ENCODE measurements at places on chromosomes 11 and 22. TPM values are rescaled to one million over a fixed set of nuclear protein-coding genes. Genes with fewer than 3 reads are reported as not detected.

GRCh38 chr11:74288161-74288560 lies 23.3 kb downstream of the P4HA3 start:
- peak; percentile 61 for DNase-seq

DNA sequence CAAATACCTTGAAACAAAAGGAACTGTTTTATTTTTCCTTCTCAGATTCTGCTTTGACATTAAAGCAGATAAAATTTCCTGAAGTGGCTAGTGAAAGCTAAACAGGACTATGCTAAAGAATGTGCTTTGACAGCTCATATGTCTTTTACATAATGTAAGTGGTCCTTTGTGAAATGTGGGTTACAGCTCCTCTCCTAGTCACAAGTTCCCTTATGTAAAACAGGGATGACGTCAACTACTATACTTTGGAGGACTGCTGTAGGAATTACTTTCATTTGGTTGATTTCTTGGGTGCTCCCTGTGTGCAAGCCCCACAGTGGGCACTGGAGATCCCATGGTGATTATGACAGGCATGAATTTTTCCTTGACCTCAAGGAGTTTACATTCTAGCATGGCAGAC lies 216.6 kb upstream of the NARS2 start:
- DNase-seq, result no peak

DNA sequence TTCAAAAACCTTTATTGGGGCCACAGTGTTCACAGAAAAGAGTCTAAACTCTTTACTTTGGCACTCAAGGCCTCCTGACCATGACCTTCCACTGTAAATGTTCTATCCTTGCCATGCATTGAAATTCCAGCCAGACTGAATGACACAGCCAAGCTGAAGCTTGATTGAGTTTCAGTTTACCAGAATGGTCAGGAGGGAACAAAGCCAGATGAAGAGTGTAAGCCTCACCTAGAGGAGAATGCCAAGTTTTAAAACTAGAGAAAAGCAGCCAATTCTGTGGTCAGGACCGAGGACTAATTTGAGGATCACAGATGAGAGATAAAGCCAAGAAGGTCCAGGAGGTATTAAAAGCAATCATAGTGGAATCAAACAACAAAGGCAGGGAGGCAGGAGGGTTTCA lies 215.3 kb downstream of the KCNA4 start:
- DNase-seq, result no peak

DNA sequence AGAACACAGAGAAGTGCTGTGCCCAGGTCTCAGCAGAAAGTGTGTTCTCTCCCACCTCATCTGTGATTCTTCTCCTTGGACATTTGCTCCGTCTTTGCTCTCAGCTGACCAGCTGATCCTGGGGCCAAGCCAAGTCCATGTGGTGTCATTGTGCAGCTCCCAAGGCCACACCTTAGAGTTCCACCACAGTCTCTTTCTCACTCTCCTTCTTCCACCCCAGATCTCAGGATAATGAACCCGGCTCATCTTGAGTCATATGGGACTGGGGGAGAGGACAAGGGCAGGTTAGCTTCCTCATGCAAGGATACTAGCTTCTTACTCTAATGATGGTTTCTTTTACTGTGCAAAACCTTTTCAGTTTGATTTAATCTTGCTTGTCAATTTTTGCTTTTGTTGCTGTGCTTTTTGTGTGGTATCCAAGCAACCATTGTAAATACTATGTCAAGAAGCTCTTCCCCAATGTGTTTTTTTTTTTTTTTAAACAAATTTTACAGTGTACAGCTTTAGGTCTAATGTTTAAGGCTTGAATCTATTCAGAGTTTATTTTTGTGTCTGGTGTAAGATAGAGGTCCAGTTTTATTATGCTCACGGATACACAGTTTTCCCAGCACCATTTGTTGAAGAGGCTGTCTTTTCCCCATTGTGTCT lies 75.0 kb upstream of the OR4B1 start:
- no peak for DNase-seq

DNA sequence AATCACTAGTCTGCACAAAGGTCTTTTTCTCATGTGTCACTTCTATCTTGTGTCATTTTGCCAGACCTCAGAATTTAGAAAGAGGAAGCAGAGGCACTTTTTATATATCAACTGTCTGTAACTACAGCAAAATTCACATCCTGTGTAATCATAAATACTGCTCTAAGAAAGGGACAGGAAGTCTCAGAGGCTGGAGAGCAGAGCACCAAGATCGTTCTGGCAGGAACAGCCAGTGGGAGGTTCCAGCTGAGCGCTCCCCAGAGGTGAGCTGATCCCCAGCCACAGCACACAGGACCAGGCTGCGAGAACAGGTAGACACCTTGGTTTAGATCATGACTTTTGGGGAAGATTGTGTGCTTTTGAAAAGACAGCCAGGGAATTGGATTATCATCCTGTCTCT lies at the start of gene MS4A7:
TSS of gene MS4A7 (plus strand) at position 179 of the 400 bp plus-strand sequence. CDS start 4,610 bp downstream, outside the sequence.
- no peak for DNase-seq

- DNase-seq, result no peak
These were observed 789 bp upstream of the FAM111A start for GRCh38 chr11:59141673-59142460.

DNA sequence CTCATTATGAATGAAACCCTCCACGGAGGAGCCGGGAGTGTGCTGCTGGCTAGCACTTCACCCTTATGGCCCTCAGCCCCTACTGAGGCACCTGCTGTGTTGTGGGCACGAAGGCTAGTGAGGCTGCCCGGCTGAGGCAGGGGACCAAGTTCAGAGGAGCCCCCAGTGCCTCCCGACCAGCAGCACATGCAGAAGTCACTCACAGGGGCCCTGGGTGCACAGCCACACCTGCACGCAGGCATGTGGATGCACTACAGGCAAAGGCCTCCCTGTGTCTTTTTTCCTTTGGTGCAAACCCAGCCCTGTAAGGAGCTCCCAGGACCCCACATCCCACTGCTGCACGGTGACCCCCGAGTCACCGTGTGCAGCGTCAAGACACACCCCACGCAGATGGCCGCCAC lies 261.5 kb downstream of the BRD1 start:
- DNase-seq, result no peak

DNA sequence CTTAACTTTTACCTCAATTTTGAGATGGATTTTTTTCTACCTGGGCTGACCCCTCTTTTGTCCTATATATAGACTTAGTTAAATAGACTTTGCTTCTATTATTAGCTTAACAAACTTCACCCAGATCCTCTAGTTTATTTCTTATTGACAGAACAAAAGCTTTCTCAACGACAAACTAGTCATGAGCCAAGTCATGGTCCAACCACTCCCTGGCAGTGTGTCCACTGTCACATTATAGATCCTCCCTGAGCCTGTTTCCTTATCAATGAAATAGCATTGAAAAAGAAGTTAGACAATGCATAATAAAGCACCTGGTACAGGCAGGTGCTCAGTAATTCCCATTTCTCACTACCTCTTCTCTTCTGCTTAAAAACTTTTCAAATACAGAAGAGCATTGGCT lies 155.1 kb downstream of the SPON1 start:
- DNase-seq, result no peak

DNA sequence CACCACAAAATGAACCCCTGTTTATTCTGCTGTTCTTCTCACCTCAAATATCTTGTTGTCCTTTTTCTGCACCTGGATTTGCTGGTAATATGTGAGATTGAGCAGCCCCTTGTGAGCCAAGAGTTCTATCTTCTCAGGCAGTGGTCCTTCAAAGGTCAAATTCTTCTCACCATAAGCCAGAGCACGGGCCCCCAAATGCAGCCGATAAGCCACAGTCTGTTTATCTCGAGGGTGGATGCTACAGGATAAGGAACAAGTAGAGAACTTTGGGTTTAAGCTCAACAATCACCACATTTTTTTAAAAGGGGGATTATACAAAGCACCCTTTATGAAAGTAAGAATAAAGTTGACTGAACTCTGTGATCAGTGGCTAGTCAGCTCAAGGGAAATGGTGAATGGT lies 15.8 kb downstream of the TBRG1 start:
- DNase-seq, result no peak

- no peak for DNase-seq
These were observed 5.2 kb downstream of the USP2 start for GRCh38 chr11:119376197-119376847.

- no peak for DNase-seq
These were observed 140.0 kb downstream of the CACNA1I start for GRCh38 chr22:39710380-39711150.

DNA sequence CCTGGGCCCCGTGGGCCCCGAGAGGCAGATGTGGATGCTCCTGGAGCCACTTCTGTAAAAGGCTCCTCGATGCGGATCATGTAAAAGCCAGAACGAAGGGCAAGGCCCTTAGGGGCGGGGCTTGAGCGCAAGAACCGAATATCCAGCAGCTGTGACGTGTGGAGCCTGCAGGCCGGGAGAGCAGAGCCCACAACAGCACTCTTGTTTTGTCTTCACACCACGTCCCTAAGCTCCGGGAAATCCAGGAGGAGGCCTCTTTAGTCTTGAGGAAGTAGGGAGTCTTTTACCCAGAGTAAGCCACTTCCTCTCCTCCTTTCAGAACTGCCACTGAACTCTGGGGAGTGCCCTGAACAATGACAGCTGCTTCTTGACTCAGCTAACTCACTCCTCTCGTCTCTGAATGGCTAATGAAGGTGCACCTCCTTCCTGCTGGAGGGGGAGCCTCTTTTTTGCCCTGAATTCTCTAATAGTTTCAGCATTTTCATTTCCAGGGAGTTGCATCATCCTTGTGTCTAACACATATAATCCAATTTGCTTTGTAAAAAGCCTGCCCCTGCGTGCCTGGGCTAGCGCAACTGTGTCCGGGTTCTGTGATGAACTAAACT lies 12.5 kb downstream of the L3MBTL2 start:
- DNase-seq, result no peak

DNA sequence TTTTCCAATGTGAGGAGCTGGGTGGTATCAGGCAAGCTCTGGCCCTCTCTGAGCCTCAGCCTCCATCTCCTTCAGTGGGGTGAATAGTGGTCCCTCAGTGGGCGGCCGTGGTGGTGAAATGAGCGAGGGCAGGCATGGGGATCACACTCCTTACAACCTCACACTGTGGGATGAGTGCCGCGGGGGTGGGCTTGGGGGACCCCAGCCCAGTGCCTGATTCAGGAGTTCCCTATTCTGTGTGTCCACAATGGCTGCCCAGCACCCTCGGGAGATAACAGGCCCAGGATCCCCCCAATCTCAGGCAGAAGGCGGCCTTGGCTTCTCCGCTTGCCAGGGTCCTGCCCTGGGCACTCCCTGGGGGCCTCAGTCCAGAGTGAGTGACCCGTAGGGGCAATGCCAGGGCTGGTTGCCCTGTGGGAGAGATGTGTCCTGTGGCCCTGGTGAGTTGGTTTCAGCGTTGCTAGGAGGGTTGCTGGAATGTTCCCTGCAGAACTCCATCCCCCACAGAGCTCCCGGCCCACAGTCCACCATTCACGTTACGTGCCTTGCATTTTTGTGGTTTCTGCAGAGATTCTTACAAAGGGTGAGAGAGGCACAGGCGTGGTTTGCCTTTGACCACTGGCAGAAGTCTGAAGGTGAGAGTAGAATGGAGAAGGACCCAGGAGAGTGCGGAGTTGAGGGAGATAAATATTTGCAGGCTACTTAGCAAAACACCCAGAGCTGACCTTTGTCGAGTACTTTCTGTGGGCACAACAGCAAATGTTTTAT lies 2.9 kb downstream of the ALDH3B1 start:
- DNase-seq, result peak; percentile 97

GRCh38 chr11:107118025-107118720 lies 99.9 kb upstream of the GUCY1A2 start:
- peak; percentile 10 for DNase-seq

GRCh38 chr22:19287076-19287707 lies 4.3 kb downstream of the CLTCL1 start:
- peak; percentile 42 for DNase-seq

GRCh38 chr22:25161916-25162530 lies 37.6 kb upstream of the CRYBB3 start:
- no peak for DNase-seq

- no peak for DNase-seq
These were observed 2.9 kb upstream of the TUBGCP6 start for GRCh38 chr22:50247748-50248147.

DNA sequence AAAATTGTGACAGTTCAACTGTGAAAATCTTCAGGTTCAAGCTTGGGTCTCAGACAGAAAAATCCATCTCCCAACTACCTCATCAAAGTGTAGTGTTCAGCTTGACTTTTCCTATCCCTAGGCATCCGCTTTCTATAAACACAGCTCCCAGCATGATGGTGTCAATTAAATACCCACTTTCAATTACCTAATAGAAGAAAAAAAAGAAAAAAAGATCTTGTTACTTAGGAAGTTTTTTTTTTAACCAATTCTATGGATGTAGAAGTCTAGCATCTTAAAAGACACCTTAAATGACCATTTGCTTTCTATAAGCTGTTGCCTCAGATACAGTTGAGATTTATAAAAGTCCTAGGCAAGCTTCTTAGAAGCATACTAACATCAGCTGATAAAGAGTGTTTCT lies 244.1 kb upstream of the MTNR1B start:
- no peak for DNase-seq

DNA sequence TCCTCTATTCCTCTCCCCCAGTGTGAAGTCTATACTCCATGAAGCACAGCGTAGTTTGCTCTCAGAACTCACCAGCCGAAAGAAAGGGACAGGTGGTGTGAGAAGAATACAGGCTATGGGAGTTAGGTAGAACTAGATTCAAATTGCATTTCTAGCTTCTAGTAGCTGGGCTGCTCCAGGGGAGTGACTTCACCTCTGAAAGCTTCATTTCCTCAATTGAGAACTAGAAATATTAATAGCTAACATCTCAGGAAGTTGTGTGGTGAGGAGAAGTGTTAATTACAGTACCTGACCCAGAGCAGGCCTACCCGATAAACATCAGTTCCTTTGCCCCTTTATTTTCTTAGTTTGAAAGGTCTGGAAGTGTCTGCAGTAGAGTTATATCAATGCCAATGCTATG lies 484.7 kb upstream of the TENM4 start:
- no peak for DNase-seq

- no peak for DNase-seq
These were observed 43.8 kb downstream of the BMAL1 start for GRCh38 chr11:13321431-13321830.

- no peak for DNase-seq
These were observed 13.7 kb upstream of the SH3BP1 start for GRCh38 chr22:37625737-37626136.

DNA sequence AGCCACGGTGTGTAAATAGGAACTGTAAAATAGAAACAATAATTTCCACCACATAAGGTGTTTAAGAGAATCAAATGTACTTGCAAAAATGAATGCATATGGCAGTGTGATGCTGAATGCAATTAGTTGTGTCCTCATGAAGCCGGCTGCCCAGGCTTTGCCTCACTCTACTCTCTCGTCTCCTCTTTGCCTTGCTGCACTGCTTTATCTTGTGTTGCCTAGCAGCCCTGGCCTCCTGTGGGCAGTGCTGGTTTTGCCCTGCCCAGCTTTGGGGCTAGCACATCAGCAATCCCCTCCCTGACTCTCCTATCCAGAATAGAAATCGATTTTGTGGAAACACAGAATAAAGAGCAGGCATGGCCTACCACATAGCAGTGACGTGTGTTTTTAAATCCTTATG lies 30.0 kb downstream of the LRRC32 start:
- no peak for DNase-seq

The STARD10 gene
- total RNA-seq, result 94.8 TPM

The MUC5B gene
- under 0.01 TPM for total RNA-seq

The SCN4B gene
- 0.41 TPM for total RNA-seq

The CSF2RB gene
- total RNA-seq, result 1.1 TPM

The FBXO3 gene
- total RNA-seq, result 29.9 TPM

The KLHDC7B gene
- 20.1 TPM for total RNA-seq
